ENCODE measurements at places on chromosomes 2 and 18.

- DNase-seq: no peak
These were observed 77.8 kb downstream of the ADAM23 start for GRCh38 chr2:206521115-206521514.

DNA sequence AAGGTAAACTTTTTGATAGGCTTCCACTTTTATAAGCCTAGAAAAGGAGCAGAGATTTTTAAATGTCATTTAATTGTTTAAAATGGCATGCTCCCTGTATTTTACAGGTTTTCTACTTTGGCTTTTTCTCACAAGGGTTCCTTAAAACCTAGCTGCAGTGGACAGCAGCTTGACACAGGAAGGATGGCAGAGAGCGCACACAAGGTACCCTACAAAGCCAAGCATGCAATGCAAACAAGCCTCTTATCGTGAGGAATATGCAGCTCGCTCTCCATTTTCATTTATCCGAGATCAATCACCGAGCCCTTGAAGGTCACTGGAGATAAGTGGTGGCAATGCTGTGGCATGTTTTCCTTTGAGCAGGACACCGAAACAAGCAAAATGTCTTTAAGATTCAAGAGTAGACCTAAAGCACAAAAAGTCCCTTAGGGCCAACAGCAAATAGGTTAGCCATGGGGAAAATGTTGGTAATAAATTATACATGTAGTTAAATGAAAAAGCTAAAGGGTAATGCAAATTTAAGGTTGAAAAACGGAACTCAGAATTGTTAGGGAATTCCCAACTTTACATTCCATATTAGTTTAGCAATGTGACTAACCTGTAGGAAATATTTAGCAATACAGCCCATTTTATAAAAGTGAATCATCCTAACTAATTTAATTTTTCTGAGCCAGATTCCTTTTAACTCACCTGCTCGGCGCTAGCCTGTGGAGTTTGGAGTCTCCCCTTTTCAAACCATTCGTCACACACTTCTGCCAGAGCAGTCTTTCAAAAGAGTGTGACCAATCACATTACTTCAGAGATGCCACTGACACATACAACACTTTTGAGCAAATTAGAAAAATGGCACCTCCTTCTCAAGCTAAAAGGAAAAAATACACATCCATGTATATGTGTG lies 337.9 kb upstream of the PKDCC start:
- DNase-seq: no peak

- DNase-seq: no peak
These were observed 65.0 kb downstream of the NFATC1 start for GRCh38 chr18:79460481-79461300.

DNA sequence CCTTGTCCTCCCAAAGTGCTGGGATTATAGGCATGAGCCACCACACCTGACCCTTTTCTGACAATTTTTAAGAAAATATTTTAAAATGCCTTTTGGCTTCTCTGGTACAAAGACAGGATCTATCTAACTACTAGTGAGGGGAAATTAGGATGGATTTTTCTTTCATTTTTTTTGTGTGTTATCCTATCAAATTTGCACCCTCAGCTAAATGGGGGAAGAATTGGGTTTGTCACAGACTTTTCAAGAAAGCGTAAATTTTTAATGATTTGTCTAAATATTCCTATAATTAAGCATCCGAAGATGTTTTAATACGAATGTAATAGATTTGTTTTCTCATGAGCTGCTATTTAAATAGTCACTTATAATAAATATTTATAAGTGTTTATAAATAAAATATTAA lies 340.0 kb upstream of the ETAA1 start:
- DNase-seq: no peak

- no peak for DNase-seq
These were observed 10.9 kb downstream of the IGFBP2 start for GRCh38 chr2:216643986-216644659.

DNA sequence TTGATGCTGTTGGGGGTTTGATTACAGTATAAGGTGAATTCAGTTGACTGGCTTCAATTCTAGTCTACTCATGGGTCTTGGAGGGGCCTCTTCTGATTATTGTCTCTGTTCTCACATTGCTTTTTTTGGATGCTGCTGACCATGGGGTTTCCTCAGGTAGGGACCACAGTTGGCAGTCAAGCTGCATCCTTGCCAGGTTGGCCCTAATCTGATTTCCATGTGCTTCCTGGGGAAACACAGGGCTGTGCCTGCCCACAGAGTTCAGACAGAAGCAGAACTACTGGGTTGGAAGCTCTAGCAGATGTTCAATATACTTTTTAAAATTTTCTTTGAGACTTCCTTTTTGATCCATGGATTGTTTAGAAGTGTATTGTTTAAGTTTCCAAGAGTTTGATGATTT lies 227.3 kb downstream of the XIRP2 start:
- DNase-seq: no peak

DNA sequence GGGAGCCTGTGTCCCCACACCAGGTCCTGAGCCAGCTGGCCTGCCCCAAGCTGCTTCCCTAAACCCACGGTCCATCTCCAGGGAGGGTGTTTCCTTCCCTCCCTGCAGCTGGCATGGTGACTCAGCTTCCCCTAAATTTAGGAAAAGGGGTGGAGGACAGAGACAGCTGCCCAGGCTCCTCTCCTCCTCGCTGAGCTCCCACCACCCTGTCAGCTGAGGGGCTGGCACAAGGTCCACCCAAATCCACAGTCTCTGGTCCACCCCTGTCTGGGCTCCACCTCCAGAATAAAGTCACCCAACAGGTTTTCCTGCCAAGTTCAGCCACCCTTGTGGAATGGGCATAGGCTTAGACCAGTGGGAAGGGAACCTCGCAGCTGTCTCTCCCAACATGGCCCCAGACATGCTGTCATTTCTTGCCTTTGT lies 156.5 kb downstream of the TNS1 start:
- DNase-seq: no peak

GRCh38 chr18:45023519-45023918 lies 342.8 kb downstream of the SETBP1 start:
- no peak for DNase-seq

DNA sequence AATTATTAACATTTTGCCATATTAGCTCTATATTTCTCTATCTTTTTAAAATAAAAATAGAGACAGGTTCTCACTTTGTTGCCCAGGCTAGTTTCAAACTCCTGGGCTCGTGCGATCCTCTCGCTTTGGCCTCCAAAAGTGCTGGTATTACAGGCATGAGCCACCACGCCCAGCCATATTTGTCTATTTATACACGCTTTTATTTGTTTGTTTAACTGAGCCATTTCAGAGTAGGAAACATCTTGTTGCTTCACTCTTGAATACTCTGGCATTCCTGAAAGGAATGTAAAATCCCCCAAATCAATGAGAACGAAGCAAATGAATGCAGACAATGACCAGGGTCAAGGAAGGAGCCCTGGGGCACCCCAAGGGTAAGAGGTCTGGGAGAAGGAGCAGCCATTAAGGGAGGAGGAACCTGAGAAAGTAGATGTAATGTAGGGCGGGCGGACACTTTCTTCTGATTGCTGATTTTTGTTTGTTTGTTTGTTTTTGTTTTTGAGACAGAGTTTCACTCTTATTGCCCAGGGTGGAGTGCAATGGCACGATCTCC lies 31.7 kb upstream of the RAB1A start:
- DNase-seq: no peak

DNA sequence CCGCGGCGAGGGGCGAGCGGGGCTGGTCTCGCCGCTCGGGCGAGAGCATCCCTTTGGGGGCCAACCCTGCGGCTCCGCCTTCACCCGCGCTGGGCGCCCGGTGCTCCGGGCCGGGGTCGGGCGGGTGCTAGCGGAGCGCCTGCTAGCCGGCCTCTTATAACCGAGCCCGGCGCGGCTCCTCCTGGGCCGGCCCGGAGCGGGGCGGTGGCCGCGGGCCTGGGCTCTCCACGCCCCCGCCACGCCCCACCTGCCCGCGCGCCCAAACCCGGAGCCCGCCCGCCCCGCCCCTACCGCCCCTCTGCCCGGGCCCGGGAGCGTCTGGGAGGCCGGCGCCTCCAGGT lies at the start of gene FOXI3:
Gene FOXI3, minus strand, starts transcription at position 129 of the 341 bp plus-strand sequence. CDS start 158 bp downstream, outside the sequence.
- DNase-seq: no peak
